GM03348 (cell line): ENCODE measurements at places on chromosomes 7 and 10.

GRCh38 chr7:93981480-93981874 lies 22.7 kb downstream of the BET1 start:
- DNase-seq, result no peak

DNA sequence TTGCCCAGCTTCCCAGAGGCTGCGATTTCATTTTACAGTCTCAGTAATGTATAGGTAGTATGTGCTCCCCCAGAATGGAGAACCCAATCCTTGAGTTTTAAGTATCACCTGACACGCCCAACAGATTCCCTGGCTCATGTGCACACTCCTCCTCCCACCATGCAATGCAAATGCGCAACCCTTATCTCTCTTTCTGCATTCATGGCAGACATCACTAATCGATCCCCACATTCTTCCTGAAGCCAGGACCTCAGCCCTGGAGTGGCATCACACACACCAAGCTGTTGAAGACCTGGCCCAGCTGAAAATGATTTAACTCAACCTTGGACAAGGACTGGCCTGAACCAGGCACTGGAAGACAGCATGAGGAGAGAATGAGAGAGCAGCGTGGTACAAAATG lies 68.4 kb downstream of the ZRANB1 start:
- no peak for DNase-seq

GRCh38 chr10:117533507-117534281 lies 8.9 kb upstream of the EMX2 start:
- DNase-seq, result peak; percentile 87

DNA sequence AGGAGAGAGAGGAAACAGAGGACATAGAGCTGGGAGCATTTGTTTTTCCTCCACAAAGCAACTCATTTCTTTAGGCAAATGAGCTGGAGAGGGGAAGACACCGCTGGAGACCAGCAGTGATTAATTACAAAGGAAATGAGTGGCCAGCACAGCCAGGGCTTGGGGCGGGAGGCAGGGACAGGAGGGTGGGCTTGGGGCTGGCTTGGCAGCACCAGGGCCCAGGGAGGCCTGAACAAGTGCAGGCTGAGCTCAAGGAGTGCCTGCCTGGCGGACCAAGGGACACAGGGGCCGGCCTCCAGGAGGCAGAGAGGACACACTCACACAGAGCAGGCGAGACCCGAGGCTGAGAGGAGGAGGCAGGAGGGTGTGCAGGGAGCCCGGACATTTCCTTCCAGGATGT lies 149.0 kb upstream of the UNC5B start:
- no peak for DNase-seq

DNA sequence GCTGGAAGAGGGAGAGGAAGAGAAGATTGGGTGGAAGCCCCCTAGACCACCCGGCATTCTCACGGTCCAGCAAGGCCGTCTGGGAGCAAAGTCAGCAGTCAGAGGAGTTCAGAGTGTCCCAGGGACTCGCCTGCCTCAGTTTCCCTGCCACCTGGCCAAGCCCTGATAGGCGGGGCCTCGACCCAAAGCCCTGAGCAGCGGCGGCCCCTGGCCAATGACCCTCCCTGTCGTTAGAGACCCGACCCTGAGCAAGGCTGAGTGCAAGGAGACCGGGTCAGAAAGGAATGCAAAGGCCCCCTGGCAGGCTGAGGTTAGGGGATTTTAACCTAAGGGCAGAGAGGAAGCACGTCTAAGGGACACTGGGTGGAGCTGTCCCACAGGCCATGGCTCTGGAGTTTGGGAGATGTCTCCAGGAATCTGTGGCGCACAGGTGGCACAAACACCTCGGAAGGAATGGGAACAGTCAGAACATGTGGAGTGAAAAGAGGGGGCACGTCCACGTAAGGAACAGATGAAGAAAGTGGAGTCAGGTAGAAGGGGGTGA lies 196.8 kb upstream of the PDE1C start:
- DNase-seq, result no peak

DNA sequence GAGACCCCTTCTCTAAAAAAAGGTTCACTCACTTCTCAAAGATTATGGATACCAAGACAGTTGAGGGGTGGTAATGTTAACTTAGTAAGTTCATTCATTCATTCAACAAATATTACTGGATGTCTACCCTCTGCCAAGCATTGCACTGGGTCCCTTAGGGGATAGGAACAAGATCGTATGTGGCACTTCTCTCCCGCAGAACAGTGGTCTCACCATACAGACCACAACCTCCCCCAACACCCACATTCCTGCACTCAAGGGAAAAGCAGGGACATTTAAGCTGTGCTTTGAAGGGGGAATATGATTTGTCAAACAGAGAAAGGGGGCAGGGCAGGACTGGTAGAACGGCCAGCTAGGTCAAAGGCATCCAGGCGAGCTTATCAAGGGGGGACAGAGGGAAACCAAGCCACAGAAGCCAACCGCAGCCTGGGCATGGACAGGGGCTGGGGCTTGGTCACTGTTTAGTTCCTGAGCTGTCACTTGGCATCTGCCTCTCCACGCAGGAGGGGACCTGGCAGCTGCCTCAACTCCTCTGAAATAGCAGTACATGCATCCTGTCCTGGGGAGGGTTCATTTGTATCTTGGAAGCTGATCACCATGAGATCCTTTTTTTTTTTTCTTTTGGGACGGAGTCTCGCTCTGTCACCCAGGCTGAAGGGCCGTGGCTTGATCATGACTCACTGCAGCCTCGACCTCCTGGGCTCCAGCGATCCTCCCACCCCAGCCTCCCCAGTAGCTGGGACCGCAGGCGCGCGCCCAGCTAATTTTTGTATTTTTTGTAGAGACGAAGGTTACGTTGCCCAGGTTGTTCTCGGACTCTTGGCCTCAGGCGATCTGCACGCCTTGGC lies 949 bp upstream of the CLIP2 start:
- DNase-seq, result no peak

DNA sequence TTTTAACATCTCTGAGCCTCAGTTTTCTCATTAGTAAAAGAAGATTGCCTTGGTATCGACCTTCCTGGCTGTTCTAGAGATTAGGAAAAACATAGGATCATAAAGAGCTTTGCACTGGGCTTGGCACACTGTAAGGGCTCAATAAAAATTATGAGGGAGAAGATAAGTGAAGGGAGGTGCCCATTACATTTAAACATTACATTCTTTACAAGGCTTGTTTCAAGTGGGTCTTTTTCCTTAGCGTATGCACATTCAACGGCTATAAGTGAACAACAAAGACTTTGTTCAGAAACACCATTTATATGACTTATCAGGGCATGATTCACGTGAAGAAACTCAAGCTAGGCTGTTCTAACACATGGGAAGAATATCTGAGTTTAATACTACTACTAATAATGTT lies 351.9 kb upstream of the NPVF start:
- no peak for DNase-seq

- DNase-seq, result peak; percentile 55
These were observed 141.3 kb downstream of the EPC1 start for GRCh38 chr10:32205670-32206069.

DNA sequence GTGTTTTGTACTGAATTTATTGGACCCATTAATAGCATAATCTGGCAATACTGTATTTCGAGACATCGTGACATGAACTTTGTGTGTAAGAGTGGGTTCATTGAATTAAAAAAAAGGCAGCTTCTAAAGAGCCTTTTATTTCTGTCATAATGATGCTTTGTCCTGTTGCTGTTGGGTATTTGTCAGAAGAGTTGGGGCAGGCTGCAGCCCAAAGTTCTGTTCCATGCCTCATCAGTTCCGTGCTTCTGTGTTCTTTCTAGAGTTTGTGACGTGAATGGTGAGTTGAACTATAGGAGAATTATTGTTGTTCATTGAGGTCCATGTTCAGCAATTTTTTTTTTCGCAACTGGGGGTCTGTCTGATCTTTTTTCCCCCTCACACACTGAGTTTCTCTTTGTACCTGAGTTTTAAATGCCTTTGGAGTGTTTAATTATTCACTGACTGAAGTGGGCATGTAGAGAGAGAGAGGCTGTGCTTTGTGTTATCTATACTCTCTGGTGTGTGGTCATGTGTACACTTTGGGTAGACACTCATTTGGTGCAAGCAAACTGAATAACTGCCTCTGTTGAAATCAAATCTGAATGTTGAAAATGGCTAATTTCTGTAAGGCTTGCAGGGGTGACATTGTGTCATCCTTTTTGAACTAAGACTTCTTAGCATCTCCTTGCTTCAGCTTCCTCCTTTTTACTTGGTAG lies 69.8 kb downstream of the ADD3 start:
- DNase-seq, result no peak

- DNase-seq, result no peak
These were observed 4.8 kb downstream of the IDE start for GRCh38 chr10:92569071-92569470.

DNA sequence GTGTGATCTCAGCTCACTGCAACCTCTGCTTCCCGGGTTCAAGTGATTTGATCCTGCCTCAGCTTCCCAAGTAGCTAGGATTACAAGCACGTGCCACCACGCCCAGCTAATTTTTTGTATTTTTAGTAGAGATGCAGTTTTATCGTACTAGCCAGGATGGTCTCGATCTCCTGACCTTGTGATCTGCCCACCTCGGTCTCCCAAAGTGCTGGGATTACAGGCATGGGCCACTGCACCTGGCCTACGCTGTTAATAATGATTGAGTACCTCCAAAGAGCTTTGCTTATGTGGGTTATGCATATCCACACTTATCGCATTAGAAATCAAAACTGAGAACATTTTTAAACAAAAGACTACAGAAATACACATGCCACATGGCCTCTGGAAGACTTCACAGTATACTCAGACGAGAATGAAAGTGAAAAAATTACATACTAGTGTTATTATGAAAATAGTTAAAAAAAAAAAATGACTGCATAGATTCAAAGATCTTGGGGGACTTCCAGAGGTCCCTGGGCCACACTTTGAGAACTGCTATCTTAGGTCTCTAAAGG lies 25.4 kb downstream of the RPP38 start:
- DNase-seq, result no peak
